ENCODE measurements at places on chromosomes 5 and 9.
A peak's percentile ranks its signal among the peaks of the same experiment; 100 is the strongest.

DNA sequence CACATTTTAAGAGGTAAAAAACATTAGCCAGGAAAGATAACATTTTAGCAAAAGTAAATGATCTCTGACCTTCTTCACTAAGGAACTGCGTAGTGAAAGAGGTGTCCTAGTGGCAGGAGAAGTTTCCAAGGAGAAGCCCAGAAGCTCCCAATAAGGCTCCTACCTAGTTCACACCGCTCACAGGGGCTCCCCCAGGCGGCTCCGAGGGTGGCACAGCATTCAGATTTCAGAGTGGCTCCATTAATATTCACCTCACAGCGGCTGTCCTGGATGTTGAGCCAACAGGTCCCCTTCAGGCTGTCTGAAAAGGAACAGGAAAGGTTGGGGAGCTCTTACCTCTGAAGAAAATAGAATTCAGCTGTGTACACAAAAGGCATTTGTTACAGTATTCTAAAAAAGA, 187.3 kb downstream of the FBN2 start:
- no peak for DNase-seq

GRCh38 chr5:5483350-5483749, 60.9 kb downstream of the ICE1 start:
- no peak for DNase-seq

- no peak for DNase-seq
These were observed 42.8 kb downstream of the SHB start for GRCh38 chr9:38026021-38026809.

- DNase-seq, result no peak
These were observed 5.0 kb downstream of the PPARGC1B start for GRCh38 chr5:149735066-149735465.

GRCh38 chr9:6113312-6113711, 97.9 kb upstream of the RANBP6 start:
- no peak for DNase-seq

DNA sequence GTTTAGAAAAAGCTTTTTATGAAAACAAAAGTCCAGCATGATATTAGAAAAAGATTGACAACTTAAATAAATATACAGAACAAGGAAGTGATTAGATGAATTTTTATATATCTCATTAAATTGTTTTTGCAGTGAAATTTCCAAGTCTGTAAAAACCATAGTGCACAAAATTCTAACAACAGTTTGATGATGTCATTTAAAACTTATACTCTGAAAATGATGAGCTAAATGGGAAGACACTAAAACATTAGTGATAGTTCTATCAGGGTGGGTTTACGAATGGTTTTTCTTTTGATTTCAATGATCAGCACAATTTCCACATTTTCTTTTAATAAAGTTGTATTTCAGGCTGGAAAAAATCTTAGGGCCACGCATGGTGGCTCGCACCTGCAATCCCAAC, 126.4 kb upstream of the GPR151 start:
- DNase-seq, result no peak

- DNase-seq, result peak; percentile 81
These were observed 176.5 kb upstream of the MAP3K1 start for GRCh38 chr5:56638768-56639238.

GRCh38 chr9:129548571-129549135, 72.2 kb downstream of the C9orf50 start:
- no peak for DNase-seq

DNA sequence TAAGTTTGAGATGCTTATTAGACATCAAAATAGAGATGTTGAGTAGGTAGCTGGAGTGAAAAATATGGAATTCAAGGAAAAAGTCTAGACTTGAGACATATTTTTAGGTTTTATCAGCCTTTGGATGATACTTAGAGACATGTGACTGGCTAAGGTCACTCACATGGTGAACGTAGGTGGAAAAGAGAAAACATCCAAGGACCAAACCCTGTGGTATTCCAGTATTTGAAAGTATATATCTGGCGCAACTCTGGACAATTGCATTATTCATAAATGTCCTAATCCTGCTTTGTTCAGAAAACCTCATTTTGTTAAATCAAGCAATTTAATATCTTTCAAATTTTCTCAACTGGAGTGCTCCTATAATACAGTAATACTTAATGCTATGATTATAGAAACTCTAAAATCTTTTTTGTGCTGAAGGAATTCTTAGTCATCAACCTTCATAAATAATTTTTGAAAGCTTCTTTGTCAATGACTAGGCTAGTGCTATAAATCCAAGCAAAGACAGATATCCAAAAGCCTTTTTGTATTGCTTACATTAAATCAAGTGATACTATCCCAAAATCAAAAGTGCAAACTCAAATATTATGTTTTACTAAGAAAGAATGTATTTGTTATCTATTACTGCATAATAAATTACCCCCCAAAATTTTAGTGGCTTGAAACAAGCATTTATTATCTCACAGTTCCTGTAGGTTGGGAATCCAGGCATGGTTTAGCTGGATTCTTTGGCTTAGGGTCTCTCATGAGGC, 452.0 kb downstream of the ENC1 start:
- DNase-seq, result no peak

GRCh38 chr9:126804198-126804695, 593 bp upstream of the ZBTB43 start:
- DNase-seq, result no peak

GRCh38 chr9:126693428-126693944, 79.8 kb downstream of the LMX1B start:
- DNase-seq, result no peak

DNA sequence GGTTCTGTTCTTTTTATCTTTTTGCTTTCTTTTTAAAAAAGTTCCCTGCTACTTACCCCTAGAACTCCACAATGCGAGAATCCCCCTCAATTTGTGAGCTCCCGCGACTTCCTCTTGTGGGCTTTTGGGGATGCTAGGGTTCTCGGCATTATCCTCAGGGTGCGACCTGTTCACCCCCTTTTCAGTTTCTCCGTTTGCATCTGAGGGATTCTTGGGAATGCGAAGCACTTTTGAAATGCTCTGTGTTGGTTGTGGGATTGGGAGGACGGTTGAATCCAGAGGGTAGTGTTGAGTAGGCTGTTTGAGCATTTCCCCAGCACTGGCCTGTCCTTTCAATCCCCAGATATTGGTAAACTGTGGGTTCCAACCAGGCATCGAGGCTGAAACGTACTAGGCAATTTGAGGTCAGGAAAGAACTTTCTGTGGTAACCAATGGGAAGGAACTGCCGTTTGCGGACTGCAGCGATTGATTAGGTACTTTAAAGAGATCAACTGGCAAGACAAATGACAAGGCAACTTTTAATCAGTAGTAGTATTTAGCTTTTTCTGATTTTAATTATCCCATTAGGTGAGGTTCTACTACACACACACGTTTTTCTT, 415 bp downstream of the XRCC4 start:
- DNase-seq, result no peak

GRCh38 chr5:158654415-158654814, 445.3 kb downstream of the EBF1 start:
- DNase-seq, result no peak

GRCh38 chr5:164909673-164910072, 1404.3 kb downstream of the MAT2B start:
- no peak for DNase-seq

GRCh38 chr5:109611505-109611904, 78.2 kb upstream of the MAN2A1 start:
- DNase-seq, result no peak

DNA sequence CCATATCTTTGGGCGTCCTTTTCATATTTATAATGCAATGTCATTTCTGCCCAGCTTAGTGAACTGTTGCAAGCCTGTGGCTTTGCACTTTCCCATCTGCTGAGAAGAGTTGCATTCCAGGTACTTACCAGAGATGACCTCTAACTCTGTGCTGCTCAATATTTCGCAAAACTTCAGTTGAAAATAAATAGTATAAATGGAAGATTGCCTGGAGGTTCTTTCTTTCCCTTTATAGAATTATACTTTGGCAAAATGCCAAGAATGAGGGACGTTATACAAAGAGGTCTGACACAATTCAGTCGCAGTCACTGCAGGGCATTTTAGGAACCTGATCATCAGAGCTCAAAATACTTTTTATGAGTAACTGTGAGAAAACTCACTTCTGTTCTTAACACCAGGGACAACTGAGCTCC, 18.9 kb upstream of the VLDLR start:
- DNase-seq, result no peak

- no peak for DNase-seq
These were observed 60.2 kb downstream of the FEM1C start for GRCh38 chr5:115484368-115484767.

- no peak for DNase-seq
These were observed 98.7 kb downstream of the MED10 start for GRCh38 chr5:6279607-6280006.

GRCh38 chr9:119963798-119964372, 594.6 kb upstream of the BRINP1 start:
- DNase-seq, result no peak

DNA sequence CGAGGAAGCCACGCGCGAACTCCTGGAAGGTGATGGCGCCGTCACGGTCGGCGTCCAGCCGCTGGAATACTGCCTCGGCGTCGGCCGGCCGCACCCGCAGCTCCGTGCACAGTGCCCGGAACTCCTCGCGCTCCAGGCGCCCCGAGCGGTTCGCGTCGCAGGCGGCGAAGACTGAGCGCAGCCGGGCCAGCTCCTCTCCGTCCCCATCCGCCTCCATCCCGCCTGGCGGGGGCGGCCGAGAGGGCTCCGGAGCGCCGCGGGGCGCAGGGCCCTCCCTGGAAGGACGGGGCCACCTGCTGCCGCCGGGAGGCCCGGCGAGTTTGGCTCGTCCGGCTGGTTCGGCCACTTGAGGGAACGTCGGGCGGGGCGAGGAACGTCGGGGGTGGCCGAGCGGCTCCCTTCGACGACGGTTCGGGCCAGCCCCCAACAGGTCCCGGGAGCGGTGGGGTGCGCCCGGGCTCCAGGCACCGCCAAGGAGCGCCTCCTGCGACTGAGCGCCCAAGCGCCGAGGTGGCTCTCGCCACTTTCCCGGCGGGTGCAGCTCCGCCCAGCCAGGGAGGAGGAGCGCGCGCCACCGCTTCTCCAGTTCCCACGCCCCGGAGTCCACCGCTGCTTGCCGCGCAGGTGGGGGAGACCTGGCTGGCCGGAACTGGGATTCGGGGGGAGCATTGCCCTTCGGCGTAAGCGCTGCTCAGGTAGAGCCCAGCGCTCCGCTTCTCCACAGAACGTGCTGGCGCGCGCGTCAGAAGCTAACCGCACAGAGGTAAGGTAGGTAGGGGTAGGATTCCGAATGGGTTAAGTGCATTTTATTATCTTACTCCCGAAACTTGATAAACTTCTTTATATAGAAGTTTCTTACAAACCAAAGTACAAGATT, at the start of gene RASEF:
Gene RASEF, minus strand, starts transcription at position 492 of the 877 bp plus-strand sequence. Its CDS starts 275 bp downstream, at position 217.
- no peak for DNase-seq

DNA sequence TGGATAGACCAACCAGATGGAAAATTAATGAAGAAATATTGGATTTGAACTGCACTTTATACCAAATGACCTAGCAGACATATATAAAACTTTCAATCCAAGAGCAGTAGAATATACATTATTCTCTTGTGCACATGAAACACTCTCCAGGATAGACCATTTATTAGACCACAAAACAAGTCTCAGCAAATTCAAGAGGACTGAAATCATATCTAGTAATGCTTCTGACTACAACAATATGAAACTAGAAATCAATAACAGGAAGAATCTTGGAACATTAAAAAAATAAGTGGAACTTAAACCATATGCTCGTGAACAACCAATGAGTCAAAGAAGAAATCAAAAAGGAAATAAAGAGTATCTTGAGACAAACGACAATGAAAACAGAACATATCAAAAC, 150.0 kb upstream of the CD180 start:
- no peak for DNase-seq

GRCh38 chr9:133108794-133109641, 12.0 kb downstream of the RALGDS start:
- DNase-seq, result no peak

DNA sequence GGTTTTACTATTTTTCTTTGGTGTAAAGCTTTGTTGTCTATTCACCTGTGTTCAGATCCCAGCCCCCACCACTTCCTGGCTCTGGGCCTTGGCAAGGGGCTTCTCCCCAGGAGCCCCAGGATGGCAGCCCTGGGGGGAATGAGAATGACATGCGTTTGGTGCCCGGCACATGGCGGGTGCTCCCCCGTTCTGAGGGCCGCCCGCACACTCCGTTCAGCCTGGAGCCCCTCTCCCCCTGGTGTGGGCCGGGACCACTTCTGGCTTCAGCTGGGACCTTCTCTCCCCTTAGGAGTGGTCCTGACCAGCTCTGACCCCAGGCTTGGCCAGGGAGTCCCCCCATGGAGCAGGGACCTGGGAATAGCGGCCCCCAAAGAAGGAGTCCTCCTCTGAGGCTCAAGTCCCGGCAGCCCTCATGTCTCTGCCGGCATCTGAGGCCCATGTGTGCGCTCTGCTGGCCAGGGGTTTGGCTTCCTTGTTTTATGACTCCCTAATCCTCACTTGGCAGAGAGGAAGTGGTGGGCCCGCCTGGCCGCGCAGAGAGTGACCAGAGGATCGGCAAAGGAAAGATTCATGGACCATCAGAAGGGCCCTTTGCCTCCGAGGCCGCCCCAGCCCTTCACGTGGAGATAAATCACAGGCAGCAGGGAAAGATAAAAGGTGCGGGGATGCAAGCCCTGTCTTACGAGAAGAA, 57.0 kb upstream of the LMX1B start:
- DNase-seq, result no peak

GRCh38 chr5:36607838-36608783, 1.7 kb downstream of the SLC1A3 start:
- DNase-seq, result no peak

GRCh38 chr9:36676778-36677485, 104.2 kb downstream of the MELK start:
- no peak for DNase-seq

DNA sequence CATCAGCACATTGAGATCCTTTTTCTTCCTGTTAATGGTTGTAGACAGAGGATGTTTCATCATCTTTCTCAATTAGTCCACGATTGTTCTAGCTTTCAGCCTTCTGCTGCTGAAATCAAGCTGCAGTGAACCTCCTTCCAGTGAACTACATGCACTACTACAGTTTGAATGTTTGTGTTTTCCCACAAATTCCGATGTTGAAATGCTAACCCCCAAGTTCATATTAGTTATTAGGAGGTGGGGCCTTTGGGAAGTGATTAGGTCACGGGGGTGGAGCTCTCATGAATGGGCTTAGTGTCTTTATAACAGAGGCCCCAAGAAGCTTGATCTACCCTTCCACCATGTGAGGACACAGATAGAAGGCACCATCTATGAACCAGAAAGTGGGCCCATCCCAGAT, 32.9 kb downstream of the NSG2 start:
- no peak for DNase-seq

GRCh38 chr5:108556441-108557145, 174.7 kb upstream of the FBXL17 start:
- no peak for DNase-seq

- no peak for DNase-seq
These were observed 105.1 kb downstream of the PSD2 start for GRCh38 chr5:139900546-139901250.

All from CD4-positive, alpha-beta T cell treated with Interleukin-12 subunit alpha and Interleukin-12 subunit beta, for 1 hour (primary cell).